SK-N-SH treated with all-trans-retinoic acid at 6 μM for 48 hours (cell line): ENCODE measurements at places on chromosomes 16 and 17.

DNA sequence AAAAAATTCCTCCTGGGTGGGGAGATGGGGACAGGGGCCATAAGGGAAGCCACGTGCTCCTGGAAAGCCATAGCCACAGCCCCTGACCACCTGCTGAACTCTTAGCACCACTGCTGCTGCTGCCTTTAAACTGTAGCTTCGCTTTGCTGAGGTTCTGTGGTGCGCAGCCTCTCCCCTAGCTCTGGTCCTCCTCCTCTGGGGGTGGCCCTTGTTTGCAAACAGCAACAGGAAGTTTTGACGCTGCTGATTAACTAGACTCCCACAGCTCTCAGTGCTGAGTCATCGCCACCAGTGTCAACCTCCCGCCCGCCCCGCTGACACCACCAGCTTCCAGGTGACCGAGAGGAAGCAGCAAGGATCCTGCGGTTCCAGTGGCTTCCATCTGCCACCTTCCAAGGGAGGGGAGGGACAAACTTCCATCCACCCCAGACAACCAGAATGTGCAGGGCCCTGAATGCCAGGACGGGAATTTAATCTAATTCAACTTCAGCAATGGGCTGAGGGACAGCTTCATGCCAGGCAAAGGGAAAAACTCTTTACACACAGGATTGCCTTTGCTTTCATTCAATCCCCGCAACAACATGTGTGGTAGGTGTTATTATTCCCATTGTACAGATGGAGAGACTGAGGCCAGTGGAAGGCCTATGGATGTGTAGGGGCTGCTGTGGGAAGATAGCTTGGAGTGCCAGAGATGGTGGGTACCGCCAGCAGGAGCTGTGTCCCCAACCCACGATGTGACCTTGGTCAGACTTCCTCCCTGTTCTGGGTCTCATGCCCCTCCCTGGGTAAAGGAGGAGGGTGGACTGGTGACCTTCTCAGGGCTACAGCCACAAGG is 8.1 kb upstream of the KIFC3 start:
- peak; percentile 24; the same call in 2 of the 3 replicates for ATAC-seq

DNA sequence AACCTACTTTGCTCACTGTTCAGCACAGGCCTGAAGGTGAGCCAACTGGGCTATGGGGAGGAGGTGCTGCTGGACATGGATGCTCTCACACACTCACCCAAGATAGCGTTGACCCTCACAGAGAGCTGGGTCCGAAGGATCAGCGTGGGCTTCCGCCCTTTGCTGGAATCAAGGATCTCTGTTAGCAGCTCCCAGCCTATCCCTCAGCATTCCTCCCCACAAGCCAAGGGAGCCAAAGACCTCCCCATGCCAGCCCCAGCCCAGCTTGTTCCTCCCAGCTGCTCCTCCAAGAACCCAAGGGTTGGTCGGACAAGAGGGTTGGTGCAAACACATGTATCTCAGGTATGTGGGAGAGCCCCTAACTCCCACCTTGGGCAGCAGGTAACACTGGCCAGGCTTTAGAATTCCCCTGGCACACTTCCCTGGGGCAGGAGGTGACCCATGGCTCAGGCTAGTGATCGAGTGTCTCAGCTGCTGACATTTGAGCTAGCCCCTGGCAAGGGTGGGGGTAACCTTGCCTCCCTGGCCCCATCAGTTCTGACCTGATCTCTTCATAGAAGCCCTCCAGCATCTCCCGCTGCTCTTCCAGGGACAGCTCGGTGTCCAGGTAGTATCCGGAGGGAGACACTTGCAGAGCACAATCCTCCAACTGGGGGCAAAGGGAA is 8.3 kb downstream of the FHOD1 start:
- no peak for ATAC-seq

- no peak for ATAC-seq
Observed at GRCh38 chr17:75837899-75838298, 6.3 kb downstream of the UNC13D start.

DNA sequence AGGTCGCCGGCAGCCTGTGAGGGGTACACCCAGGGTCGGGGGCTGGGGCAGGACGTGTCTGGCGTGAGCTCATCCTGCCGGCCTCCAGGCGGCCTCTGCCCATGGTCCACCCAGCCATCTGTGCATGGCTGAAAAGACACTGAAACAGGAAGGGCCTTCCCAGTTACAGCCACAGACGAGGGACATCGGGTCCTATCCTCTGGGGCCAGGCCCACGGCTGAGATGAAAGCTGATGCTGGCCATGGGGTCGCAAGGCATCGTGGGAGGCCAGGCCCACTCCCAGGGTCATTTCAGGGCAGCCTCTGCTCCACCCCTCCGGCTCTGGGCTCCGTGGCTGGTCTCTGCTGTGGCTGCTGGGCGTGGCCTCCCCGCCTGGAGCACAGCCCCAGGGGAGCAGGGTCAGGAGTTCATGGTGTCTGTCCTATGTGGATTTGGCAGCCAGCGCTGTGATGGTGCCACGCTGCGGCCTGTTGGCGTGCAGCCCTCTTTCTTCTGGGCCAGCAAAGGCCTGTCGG is 16.6 kb upstream of the ATP6V0C start:
- no peak for ATAC-seq

GRCh38 chr17:6082335-6082734 is 12.2 kb downstream of the WSCD1 start:
- no peak for ATAC-seq

DNA sequence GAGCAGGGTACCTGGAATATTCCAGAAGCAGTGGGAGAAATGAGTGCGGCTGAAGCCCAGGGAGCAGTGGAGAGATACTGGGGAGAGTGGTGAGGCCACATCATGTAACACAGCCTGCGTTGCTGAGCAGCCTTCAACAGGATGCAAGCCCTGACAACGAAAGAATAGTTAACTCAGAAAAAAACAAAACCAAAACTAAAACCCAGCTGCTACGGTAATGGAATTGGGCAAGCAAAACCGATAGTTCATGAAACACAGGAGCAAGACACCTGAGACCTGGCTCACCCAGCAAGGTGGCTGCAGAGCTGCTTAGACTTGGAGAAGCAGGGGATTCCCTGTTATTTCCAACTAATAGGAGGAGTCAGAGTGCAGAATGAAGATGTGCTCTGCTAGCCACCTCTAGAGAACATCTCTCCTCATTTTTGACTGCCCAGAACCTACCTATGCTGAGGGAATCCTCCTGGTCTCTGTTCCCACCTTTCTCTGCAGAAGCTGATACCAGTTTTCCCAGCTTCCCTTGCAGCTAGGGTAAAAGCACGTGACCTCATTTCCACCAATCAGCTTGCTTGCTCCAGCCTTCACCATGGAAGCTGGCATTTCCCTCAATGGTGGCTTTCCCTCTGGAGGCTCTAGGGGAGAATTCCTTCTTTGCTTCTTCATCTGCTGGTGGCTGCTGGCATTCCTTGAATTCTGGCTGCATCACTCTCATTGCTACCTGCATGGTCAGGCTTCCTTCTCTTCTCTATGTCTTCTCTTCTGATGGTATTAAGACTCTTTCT is 59.4 kb upstream of the XYLT1 start:
- ATAC-seq: no peak

GRCh38 chr16:1159325-1159972 is 6.5 kb downstream of the CACNA1H start:
- ATAC-seq: no peak

DNA sequence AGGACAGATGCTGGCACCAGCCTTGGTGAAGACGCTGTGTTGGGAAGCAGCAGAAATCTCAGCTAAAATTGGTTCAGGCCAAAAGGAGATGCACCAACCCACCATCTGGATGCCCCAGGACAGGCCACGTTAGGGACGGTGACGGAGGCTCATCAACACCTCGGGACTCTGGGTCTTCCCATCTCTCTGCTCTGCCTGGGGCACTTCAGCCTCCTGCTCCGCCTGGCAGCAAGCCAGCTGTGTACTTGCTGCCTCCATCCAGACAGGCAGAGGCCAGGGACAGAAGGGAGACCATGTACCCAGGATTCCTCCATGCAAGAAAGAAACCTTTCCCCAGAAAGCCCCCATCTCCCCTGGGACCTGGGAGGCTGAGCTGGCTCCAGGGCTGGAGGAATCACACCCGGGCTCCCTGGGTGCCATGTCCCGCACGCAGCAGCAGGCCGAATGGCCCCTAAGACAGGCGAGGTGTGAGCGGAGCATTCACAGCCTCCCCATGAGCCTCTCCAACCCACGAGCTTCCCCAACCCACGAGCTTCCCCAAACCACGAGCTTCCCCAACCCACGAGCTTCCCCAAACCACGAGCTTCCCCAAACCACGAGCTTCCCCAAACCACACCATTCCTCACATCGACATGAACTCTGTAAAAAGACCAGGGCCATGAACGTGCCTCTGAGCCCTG is 274.5 kb downstream of the C16orf95 start:
- no peak for ATAC-seq

DNA sequence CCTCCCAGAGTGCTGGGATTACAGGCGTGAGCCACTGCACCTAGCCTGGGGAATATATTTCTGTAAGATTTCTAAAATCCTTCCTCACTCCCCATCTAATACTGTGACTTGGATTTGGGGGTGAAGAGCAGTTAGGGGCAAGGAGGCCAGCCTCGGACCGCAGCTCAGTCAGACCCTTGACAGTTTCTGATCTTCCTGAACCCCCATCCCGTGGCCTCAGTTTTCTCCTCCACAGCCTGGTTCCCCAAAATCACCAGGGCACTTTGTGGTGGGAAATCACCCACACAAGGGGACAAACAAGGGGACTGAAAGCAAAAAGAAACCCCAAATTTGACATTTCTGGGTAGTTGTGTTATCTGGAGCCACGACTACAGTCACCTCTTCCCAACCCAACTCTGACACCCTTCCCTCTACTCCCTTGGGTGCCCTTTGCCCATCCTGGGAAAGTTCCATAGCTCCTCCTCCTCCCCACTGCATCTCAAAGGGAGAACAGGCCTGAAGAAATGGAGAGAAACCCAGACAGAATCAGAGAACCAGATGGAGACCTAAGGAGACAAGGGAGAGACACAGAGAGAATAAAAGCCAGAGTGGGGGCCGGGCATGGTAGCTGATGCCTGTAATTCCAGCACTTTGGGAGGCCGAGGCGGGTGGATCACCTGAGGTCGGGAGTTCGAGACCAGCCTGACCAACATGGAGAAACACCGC is 2.8 kb upstream of the STAT5A start:
- ATAC-seq: no peak

GRCh38 chr16:88407807-88408206 is 25.0 kb downstream of the ZNF469 start:
- ATAC-seq: no peak

DNA sequence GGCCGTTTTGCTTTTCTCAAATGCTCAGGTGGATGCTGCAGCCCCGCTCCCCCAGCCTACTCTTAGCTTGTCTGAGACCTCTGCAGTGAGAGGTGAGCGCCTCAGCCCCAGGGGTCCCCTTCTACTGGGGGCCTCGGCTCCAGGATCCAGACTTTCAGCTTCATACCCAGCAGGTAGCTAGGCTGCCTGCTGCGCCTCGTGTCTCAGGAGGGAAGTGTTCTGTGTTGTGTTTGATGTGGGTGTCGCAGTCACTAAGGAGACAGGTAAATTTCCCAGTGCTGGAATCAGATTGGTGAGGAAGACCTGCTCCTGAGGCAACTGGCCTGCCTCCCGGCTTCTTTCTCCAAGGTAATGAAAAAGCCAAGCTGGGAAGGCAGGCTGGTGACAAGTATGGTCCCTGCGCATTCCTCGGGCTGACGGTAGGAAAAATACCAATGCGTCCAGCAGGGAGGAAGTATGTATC is 604.0 kb upstream of the SALL1 start:
- ATAC-seq: no peak

DNA sequence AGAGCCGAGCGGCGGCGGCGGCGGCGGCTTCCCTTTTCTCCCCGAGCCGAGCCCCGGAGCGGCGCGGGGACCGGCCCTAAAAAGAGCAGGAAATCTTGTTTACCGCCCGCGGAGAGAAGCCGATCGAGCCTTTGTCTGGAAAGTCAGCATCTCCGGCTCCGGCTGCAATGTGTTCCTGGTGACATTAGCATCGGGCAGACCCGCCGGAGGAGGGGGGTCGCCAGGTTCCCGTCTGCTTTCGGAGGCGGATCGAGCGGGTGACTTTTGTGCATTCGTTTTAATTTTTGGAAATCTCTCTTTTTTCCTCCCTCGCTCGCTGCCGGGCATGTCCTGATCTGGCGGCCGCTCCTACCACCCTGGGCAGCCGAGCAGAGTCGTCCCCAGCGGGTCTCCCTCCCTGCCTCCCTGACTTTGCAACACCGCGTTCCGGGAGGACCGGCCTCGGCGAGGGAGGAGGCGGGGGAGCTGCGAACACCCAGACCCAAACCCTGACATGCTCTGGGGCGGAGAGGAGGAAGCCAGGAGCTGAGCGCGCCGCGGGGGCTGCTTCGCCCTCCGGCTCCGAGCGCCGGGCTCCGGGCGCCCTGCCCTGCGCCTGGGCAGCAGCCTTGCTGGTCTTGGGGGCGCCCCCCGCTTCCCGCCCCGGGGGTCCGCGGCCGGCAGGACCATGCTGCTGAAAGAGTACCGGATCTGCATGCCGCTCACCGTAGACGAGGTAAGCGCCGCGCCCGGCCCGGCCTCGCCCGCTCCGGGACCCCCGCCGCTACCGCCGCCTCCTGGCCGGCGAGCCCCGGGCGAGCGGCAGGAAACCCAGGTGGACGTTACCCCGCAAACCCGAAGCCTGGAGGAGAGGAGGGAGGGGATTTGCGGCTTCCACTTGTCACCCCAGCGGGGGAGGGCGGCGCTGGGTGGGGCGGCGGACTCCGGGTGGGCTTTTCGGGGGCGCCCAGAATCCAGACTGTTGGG is 690 bp downstream of the PITPNC1 start:
- ATAC-seq: peak; percentile 7

- ATAC-seq: no peak
Observed at GRCh38 chr17:77271411-77271810, 130.6 kb downstream of the SEC14L1 start.

GRCh38 chr16:11034481-11034931 is 90.1 kb downstream of the CLEC16A start:
- ATAC-seq: no peak

DNA sequence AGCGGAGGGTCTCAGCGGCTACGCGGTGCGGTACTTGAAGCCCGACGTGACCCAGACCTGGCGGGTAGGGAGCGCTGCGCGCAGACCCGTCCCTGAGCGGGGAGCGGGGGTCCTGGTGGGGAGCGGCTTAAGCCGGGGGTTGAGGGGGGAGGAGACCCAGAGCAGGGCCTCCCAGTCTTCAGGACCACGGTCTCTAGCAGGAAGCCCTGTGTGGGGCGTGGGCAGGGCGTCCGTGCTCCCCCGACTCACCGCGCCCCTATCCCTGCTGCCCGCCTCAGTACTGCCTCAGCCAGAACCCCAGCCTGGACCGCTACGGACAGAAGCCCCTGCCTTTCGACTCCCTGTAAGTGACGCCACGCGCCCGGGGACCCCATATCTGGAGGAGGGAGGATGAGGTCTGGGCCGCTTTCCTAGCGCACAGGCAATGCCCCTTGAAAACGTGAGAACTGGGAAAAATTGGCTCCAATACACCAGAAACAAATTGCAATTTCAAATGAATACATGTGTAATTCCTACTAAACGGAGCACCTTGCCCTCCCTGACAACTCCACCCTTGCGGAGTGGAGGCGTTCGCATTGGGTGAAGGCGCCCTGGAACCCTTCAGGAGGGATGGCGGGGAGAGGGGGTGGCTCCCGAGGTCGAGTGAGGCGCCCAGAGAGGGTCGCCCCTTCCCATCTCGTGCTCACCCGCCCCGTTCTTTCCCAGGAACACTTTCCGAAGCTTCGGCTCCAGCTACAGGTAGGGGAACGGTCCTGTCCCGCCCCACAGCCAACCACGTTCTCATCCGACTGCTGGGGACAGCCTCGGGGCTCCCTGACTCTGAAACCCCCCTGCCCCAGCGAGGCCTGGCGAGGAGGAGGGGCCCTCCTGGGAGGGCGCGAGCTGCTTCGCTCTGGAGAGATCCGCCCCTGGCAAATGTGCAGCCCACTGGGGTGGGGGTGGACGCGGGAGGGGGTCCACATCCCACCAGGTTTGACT is 14.6 kb upstream of the CNGB1 start:
- ATAC-seq: peak; percentile 73
